ENCODE measurements at places on chromosomes 12 and 14.

- DNase-seq, result no peak
Observed at GRCh38 chr12:108565976-108566375, 3.6 kb downstream of the ISCU start.

DNA sequence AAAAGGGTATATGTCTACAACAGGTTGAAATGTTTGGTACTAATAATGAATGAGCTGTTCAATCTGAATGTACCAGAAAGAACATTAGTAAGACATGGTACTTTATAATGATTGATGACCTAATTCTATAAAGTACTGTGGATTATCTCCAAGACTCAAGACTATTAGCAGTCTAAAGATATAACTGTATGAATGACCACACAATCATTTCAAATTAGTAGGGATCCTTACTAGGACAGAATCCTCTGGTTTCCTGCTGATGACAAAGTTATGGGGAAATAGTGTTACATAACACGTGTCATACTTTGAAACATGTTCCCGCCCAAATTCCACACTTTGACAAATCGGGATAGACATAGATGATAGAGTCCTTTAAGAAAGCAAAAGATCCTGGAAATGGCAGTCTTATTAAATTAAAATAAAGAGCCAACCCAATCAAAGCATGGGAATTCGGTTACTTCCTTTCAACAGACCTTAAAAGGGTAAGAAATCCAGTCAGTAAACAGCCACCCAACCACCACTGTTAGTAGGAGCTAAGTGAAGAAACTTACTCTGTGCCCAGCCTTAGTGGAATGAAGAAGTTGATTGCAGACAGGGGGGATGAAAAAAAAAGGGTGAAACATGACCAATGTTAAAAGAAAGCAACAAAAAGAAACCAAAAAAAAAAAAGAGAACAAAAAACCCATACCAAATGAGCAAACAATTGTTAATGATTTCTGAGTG, 2.8 kb downstream of the VPS29 start:
- no peak for DNase-seq

DNA sequence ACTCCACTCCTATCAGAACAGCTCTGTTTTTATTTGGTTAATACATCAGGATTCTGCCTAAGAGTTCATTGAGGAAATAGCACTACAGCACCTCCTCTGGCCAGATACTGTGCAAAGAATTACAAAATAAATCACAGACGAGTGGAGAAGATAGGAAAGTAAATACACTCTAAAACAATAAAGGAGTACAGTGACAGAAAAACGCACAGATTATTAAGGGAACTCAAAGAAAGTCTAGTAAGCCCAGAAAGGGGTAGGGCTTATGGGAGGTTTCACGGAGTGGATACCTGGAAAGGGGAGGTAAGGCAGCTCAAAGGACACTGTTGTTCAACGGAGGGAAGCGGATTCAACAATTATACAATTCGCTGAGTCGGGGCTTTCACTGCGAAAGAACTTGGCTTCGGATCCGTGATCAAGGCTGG, 5.5 kb downstream of the OR10AD1 start:
- DNase-seq, result peak; percentile 72

GRCh38 chr12:15979096-15980092, 68.3 kb downstream of the DERA start:
- DNase-seq, result no peak

DNA sequence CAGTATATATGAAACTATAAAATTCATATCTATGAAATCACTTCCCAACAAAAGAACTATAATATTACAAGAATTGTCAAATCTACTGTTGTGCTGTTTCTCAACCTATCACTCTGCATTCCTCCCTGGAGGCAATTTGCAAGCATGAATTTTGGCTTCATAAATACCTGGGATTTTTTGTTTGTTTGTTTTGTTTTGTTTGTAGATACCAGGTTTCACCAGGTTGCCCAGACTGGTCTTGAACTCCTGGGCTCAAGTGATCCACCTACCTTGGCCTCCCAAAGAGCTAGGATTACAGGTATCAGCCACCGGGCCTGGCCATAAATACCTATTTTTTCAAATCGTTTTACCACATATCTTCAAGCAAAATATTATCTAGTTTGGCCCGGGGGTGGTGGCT, 38.7 kb downstream of the SGPP1 start:
- DNase-seq, result no peak

DNA sequence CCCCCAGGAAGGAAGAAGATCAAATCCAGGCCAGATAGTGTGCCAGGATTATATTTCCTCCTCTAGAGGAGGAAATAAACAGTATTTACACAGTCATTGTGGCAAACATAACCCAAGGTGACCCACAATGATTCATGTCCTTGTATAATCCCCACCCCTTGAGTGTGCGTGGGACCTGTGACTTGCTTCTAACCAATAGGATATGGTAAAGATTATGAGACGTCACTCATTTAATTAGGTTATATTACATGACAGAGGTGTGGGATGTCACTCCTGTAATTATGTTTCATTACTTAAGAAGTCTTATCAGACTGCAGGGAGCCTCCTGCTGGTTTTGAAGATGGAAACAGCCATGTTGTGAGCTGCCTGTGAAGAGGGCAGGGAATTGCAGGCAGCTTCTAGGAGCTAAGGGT, 12.2 kb upstream of the CATSPERB start:
- DNase-seq, result no peak

GRCh38 chr12:104555648-104556047, 98.9 kb downstream of the CHST11 start:
- no peak for DNase-seq

DNA sequence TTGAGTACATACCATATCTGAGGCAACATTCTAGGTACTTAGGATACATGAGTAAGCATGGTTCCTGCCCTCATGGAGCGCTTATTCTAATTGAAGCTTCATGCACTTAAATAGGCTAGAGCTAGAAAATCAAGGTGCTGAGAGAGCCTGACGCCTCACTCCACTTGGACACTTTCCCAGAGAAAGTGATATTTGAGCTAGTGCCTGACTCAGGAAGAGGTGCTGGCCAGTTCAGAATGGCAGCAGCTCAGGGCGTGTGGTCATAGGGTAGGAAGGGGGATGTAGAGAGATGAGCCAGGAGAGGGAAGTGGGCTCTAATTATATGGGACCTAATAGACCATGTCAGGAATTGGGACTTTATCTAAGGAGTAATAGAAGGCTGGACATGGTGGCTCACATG, 33.3 kb downstream of the TULP3 start:
- no peak for DNase-seq

GRCh38 chr14:64723691-64724577, 19.7 kb downstream of the PLEKHG3 start:
- no peak for DNase-seq

- no peak for DNase-seq
Observed at GRCh38 chr12:57727758-57728395, 10.7 kb downstream of the AGAP2 start.

DNA sequence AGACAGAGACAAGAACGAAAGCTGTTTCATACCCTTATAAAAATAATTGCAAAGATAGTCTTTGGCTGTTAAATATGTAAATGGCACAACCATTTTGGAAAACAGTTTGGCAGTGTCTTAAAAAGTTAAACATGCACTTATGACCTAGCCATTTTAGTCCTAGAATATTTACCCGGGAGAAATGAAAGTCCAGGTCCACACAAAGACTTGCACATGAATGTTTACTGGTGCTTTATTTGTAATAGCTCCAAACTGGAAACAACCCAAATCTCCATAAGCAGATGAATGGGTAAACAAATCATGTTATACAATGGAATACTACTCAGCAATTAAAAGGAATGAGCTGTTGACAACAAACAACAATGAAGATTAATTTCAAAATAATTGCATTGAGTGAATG, 380.4 kb downstream of the ETNK1 start:
- DNase-seq, result no peak

GRCh38 chr14:106343626-106344025, 817.2 kb downstream of the TMEM121 start:
- DNase-seq, result no peak

GRCh38 chr14:87148655-87149054, 844.3 kb downstream of the GALC start:
- no peak for DNase-seq

DNA sequence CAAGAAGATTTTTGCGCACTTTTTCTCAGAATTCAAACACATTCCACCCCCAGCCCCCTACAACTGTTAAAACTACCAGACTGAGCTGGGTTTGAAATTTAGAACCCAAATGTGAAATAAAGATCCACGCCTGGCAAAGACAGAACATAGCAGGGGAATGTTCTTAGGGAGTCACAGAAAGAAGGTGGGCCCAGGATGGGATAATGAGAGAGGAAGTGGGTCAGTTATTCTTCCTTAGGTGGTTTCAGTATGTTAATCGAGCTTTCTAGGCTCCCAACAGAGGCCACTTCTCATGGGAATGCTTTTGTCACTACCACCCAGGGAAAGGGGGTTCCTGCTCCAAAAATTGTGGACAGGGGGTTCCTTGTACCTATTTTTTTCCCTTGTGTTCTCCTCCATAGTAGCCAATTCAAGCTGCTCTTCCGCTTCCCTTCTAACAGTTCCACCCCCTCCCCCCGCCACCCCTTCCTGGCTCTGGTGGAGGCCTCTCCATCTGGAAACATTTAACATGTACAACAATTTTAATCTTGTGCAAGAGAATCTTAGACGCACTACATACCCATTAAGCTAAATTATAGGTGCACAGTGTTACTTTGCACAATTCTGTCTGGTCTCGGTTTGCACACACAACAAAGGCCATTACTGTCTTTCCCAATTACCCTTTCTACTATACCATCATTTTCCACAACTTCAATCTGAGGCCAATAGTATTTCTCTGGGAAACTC, 218.1 kb downstream of the MON2 start:
- no peak for DNase-seq

DNA sequence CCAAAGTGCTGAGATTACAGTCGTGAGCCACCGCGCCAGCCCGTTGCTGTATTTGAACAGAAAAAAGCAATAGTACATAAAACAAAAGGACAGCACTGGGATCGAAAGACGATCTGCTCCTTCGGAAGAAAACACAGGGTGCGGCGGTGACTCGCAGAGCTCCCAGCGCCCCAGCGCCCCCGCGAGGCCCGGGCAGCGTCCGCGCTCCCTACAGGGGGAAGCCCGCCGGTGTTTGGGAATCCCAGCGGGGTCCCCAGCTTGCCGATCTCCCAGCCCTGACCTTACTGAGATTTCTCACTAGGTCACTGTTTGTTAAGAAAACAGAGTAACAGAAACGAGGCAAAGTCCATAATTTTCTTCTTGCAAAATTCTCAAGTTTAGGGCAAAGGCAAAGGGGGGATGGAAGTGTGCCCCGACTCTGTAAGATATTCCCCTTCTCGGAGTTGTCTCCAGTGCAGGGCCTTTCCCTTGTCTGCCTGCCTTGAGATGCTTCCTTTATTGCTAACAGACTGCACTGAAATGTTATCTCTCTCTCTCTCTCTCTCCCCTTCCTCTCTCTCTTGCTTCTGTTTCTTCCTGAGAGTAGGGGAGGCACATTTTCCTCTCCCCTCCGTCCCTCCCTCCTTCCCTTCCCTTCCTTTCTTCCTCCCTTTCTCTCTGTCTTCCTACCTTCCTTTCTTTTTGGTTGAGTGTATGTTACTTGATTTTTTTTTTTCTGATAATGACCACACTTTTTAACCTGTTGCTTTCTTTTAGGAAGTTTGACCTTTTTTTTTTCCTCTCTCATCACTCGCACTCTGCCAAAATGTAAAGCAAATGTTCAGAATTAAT, 91.9 kb downstream of the TMEM30B start:
- no peak for DNase-seq

- no peak for DNase-seq
Observed at GRCh38 chr12:60043236-60043635, 447.4 kb downstream of the SLC16A7 start.

- DNase-seq, result no peak
Observed at GRCh38 chr12:6912164-6912935, 2.0 kb upstream of the ENO2 start.

GRCh38 chr14:44897845-44898151, 63.9 kb downstream of the KLHL28 start:
- DNase-seq, result no peak

DNA sequence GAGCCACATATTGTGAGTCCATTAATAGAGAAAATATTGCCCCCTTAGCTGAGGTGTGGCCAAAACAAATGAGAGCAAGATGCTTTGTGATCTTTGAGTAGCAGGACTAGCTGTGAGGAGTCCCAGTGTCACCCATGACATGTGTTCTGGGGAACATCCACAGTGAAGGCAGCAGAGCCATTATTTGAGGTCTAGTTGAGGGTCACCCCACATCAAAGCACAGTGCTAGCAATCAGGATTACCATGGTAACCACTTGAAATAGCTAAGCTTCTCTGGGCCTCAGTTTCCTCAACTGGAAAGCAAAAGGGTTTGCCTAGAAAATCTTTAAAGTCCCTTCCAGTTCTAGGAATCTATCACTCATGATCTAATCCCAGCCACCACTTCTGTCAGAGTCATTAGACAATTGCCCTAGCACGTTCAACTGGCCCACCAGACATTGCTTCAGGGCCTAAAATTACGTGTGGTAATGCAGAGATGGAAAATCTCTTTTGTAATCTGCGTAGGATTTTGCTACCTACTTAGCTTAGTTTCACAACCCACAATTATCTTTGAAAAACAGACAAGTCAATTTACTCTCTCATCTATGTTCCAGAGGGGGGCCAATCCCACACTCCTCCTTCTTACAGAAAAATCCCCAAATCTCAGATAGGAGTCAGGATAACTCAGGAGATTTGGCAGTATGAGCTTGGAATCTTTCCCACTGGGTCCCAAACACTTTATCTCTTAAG, 251.2 kb upstream of the EGLN3 start:
- no peak for DNase-seq

DNA sequence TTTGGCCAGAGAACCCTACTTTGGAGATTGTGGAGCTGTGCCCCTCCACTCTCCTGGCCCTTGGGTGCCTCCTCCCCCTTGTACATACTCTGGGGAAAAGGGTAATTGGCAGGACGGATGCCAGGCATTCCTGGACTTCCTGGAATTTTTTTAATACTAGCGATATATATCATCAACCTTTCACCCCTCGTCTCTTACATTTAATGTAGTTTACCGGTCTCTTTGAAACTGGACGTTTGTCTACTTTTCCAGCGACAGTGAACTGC, 767 bp upstream of the CRY1 start:
- DNase-seq, result no peak

DNA sequence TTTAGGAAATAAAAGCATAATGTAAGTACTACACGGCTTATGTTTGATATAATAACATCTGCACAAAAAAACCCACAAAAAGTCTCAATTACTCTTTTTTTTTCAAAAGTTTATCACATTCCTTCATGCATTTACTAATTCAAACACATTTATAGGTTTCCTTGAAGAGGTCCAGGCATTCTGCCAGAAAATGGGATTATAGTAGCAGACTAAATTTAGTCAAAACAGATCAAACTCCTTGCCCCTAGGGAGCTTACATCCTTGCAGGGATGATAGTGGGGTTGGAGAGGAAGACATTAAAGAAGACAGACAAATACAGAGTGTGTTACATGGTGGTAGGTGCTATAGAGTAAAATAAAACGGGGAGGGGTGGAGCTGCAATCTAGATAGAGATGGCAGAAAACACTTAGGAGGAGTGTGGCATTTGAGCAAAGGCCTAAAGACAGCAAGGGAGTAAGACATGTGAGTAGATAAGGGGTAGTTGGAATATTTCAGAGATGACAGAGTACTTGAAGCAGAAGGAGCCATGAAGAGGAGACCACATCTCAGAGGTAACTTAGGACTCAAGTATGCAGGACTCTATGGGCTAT, 266.9 kb downstream of the PPFIA2 start:
- no peak for DNase-seq
